ENCODE measurements at places on chromosomes 11 and 22.

DNA sequence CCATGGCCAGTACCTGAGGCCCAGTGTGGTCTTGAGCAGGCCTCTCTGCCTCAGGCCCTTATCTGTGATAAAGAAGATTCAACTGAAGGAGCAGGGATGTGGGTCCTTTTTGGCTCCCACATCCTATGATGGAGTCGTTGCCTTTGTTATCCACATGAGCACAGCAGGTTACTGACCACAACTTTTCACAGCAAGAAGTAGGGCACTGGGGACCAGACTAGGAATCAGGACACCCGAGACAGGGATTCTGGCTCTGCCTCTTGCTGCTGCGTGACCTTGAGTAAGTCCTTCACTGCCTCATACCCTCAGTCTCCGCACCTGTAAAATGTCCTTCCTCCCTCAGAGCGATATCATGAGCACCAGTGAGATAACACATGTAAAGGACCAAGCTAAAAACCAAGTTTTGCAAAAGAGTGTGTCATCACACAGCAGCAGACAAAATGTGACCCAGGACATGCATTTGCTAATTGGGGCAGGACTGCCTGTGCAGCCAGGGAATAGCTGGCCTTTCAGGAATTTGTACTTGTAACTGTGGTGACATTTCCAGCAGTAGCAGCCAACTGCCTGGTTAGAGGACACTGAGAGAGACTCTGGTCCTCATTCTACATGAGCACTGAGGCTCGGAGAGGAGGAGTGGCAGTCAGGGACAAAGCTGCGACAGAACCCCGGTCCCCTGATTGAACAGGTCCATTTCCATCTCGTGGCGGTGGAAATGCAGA, 13.2 kb upstream of the SMIM35 start:
- no peak for DNase-seq

GRCh38 chr11:4146070-4146771, 51.6 kb downstream of the RRM1 start:
- no peak for DNase-seq

- no peak for DNase-seq
Observed at GRCh38 chr22:35872451-35872850, 154.8 kb downstream of the APOL5 start.

DNA sequence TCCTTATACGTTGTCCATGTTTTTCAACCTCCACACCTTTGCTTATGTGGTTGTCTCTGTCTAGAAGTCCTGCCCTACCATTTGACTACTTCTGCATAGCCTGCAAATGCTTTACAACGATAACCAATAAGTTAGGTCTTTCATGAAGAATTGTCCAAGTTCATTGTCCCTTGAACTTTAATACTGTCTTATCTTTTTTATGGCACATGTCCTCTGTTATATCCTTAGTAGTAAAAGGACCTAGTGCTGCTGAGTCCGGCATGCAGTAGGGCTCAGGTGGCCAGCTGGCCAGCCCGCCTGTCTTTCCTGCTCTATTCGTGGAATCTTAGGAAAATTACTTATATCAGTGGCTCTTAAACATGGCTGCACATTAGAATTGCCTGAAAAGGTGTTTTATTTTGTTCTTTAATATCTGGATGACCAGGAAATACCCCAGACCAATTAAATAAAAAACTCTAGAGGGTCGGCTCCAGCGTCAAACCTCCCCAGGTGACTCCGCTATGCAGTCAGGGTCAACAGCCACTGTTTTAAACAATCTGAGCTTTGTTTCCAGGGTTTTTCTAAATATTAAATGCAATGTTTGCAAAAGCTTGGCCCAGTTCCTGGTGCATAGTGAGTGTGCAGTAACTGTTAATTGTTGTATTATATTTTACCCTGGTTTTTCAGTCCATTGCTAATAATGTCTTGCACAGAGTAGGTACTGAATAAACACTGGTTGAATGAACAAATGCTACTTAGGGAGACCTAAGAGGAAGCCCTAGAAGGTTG, 64.6 kb upstream of the SESN3 start:
- DNase-seq: no peak

DNA sequence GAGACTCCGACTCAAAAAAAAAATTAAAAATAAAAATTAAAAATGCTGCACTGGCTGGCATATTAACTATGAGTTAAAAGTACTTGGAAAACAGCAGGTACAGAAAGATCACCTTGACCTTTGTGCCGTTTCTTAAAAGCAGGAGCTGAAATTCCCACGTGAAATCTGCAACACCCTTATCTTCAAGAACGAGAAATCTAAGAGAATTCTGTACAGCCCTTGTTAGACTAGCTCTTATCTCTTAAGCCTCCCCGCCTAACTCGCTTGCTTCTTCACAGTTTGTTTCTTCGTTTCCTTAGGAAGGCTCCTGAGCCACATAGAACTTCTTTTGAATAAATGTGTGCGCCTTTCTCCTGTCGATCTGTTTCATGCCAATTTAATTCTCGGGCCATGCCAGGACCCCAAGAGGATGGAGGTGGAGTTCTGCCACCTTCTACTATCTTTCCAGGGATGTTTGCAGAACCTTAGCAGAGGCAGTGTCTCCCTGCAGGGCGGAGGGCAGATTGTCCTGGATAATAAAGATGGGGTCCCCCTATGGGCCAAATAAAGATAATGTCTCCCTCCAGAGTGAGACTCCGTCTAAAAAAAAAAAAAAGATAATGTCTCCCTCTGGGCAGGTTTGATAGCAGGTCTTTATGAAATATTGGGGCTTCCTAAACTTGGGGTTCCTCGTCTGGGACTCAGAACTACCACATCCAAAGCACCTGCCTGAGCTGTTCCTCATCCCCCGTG, 27.4 kb upstream of the SYT8 start:
- DNase-seq: no peak

- no peak for DNase-seq
Observed at GRCh38 chr22:29253561-29254285, 14.1 kb downstream of the RHBDD3 start.

DNA sequence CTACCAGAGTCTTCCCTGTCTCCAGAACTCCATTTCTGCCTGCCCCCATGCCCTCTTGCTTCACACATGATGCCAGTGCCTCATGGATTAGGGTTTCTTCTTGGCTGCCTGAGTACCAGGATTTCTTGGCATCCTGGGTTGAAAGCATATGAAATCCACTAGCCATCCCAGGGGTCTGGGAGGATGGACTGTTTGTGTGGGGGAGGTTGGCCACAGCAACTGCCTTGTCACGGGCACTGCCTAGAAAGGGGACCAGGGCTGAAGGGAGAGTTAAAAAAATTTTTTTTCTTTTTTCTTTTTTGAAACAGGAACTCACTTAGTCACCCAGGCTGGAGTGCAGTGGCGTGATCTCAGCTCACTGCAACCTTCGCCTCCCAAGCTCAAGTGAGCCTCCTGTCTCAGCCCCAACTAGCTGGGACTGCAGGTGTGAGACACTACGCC, 4.2 kb downstream of the USP35 start:
- no peak for DNase-seq

DNA sequence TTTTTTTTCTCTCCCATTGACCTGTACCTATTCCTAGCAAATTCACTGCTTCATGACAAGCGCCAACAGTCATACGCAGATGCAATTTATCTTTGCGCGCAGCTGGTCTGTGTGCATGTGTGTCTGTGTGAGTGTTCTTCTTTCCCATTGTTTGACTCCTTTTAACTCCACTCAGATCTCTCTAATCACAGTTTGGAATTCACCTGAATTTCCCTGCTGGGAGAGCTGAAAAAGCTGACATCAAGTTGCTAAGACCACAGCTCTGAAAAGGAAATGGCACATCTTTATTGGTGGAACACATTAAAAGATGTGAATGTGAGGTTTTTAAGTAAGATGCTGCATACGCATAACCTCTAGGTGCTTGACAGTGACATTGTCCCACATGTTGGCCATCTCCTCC, 187.4 kb upstream of the MTMR2 start:
- DNase-seq: no peak

DNA sequence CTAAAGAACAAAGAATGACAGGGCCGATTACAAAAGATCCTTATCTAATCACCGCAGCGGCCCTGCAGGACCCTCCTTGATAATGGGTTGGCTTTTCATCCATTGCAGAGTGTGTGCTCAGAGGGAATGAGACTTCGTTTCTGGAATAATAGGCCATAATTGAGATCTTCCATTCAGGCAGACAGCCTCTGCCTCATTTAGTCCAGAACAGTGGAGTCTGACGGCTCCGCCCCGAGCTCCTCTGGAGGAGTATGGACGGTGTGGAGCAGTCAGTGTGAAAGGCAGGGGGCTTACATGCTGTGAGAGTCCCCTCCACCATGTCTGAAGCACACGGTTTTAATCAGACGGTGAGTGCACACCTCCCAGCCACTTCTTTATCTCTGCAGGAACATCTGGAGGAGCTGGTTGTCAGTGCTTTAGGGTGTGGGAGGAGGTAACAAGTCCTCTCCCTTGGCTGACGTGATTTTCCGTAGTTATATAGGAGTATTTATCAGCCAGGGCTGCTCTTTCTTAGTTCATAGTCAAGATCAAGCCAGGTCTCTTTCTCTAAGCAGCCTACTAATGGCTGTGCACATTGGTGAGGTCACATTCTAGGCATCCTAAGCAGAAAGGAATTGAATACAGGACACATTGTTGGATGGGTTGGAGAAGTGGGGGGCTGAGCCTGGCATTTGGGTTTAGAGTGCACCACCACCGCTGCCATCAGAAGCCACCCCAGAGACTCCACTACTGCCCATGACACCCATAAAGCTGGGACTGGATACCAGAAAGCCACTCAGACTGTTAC, 1477.9 kb downstream of the TBC1D22A start:
- DNase-seq: no peak

GRCh38 chr11:84497981-84498411, 1129.1 kb downstream of the DLG2 start:
- no peak for DNase-seq

- no peak for DNase-seq
Observed at GRCh38 chr11:119700030-119700429, 29.0 kb downstream of the NECTIN1 start.

All from GOT3 (cell line).